Upper lobe of left lung (tissue), 6 donors: ENCODE measurements at places on chromosomes 1 and 21. TPM values are rescaled to one million over a fixed set of nuclear protein-coding genes. Genes with fewer than 3 reads are reported as not detected.
A peak's percentile ranks its signal among the peaks of the same experiment; 100 is the strongest.

IFI44 gene
- 51.3 TPM for total RNA-seq

ZNF683 gene
- total RNA-seq = 1.3 TPM

MTOR gene
- 27.5 TPM for total RNA-seq

NPR1 gene
- 87.9 TPM for total RNA-seq

DNA sequence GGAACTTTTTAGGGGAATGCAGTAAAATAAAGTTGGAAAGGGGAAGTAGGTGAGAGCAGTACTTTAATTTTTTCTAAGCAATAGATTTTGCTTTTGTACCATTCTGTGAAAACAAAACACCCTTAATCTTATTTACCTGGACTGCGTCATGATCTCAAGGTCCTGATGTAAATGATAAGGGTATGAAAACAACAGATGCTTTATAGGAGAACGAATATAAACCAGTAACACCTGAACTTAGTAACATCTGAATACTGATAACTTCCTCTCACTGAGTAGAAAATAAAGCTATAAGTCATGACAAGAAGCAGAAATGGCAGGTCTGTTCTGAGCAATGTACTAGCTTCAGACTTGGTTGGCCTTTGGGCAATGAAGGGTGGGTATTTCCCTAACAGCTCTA lies 77.7 kb downstream of the GDAP2 start:
- no peaks in the 10 kb centered on the region for H3K4me1 ChIP-seq
- H3K27me3 ChIP-seq = no peaks in the 10 kb centered on the region
- no peaks in the 10 kb centered on the region for H3K36me3 ChIP-seq
- H3K4me3 ChIP-seq = no peak overlapping the region

FAM3B gene
- total RNA-seq = 5.2 TPM

MECR gene
- total RNA-seq = 18.0 TPM

RGS18 gene
- total RNA-seq = 7.1 TPM

MROH7 gene
- 10.1 TPM for total RNA-seq

GRCh38 chr1:44354268-44354839 lies 703 bp downstream of the ERI3 start:
- no peak for DNase-seq
- peaks cover 18% of the 10 kb centered on the region for H3K4me1 ChIP-seq
- H3K27ac ChIP-seq = no peak overlapping the region
- H3K4me3 ChIP-seq = peak overlapping the region; percentile 85

BMP8A gene
- total RNA-seq = not detected

- no peak overlapping the region for H3K27ac ChIP-seq
- H3K4me3 ChIP-seq = no peak overlapping the region
- H3K36me3 ChIP-seq = no peaks in the 10 kb centered on the region
- no peaks in the 10 kb centered on the region for H3K4me1 ChIP-seq
Measured at GRCh38 chr1:109151146-109151990, 37.5 kb downstream of the ELAPOR1 start.

PGLYRP4 gene
- total RNA-seq = not detected

KLHDC7A gene
- total RNA-seq = 5.6 TPM

GRCh38 chr1:206636671-206637070 lies 1.3 kb downstream of the DYRK3 start:
- H3K27me3 ChIP-seq = no peaks in the 10 kb centered on the region
- H3K27ac ChIP-seq = no peak overlapping the region
- H3K36me3 ChIP-seq = no peaks in the 10 kb centered on the region
- no peak for DNase-seq

- no peak for DNase-seq
- no peaks in the 10 kb centered on the region for H3K36me3 ChIP-seq
- peaks cover 8% of the 10 kb centered on the region for H3K4me1 ChIP-seq
- no peak overlapping the region for H3K4me3 ChIP-seq
- H3K27ac ChIP-seq = peak overlapping the region; percentile 13
Measured at GRCh38 chr1:100627054-100627716, 89.2 kb downstream of the GPR88 start.

DNA sequence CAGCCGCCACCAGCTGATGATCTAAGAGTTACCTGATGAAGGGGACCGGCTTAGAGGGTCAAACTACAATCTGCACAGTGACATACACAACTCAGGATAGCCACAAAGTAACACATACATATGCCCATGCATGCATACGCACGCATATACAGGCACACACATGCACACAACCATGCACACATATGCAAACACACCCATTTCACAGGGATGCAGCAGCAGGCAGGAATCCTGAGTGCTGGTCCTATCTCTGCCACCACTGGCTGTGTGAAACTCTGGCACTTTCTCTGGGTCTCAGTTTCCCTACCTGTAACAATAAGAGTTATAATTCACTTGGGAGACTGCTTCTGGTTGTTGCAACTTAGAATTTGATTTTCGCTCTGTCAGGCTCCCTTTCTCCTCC lies 520.2 kb downstream of the PTPRU start:
- H3K27me3 ChIP-seq = no peaks in the 10 kb centered on the region
- no peak overlapping the region for H3K27ac ChIP-seq
- H3K36me3 ChIP-seq = no peaks in the 10 kb centered on the region
- H3K4me3 ChIP-seq = no peak overlapping the region

- no peak overlapping the region for H3K4me3 ChIP-seq
- H3K27ac ChIP-seq = no peak overlapping the region
- DNase-seq = no peak
- no peaks in the 10 kb centered on the region for H3K36me3 ChIP-seq
- no peaks in the 10 kb centered on the region for H3K4me1 ChIP-seq
- H3K27me3 ChIP-seq = no peaks in the 10 kb centered on the region
Measured at GRCh38 chr1:210467440-210468043, 138.8 kb downstream of the HHAT start.

DNA sequence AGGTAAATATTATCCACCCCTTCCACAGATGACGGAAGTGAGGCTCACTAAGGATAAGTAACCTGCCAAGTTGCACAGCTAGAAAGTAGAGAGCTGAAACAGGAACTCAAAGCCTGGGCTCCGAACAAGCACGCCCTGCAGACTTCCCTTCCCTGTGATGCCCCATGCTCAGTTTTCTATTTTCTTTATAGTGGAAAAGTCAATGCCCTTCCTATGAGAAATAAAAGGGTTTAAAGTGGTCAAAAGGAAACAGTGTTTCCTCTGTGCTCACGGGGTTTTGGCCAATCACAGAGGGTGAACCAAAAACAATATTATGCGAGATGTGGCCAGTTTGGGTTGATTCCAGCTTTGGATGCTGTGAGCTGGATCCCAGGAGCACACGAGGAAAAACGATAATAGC lies 44.5 kb downstream of the DDR2 start:
- no peak for DNase-seq
- no peak overlapping the region for H3K4me3 ChIP-seq
- H3K27me3 ChIP-seq = no peaks in the 10 kb centered on the region
- no peaks in the 10 kb centered on the region for H3K36me3 ChIP-seq

C1orf115 gene
- total RNA-seq = 30.8 TPM

GRCh38 chr1:225467193-225468020 lies 39.6 kb upstream of the LBR start:
- no peaks in the 10 kb centered on the region for H3K27me3 ChIP-seq
- no peaks in the 10 kb centered on the region for H3K36me3 ChIP-seq
- peak overlapping the region; percentile 43 for H3K4me3 ChIP-seq
- peak; percentile 86 for DNase-seq

INPP5B gene
- 51.4 TPM for total RNA-seq

PHLDA3 gene
- 45.1 TPM for total RNA-seq

DNA sequence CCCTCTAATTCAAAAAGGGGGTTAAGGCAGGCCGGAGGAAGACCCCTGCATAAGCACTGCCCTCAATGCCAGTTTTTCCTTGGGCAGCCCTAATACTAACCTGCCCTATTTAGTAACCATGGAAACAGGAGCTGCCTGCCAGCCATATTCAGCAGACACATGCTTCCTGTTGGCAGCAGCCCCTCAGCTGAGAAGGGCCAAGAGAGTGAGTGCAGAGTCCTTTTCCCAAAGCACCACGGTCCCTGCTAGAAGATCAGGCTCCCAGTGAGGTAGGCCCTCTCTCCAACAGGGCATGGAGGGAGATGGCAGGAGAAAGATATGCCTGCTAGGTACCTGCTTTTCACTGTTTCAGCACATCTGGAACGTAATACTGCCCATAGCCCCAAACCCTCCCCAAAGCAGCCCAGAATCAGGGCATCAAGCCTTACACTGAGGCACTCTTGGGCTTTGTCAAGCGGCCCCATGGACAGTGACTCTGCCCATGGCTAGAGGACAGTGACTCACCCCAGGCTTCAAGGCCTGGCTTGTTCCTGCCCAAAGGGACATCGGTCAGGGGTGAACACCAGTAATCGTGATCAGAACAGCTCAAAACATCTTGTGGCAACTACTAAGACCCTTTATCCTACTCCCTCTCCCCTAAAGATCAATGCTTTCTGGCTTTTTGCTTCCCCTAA lies 64.5 kb downstream of the BCAR3 start:
- H3K4me1 ChIP-seq = peaks cover 41% of the 10 kb centered on the region
- H3K27me3 ChIP-seq = no peaks in the 10 kb centered on the region
- no peaks in the 10 kb centered on the region for H3K36me3 ChIP-seq

DNA sequence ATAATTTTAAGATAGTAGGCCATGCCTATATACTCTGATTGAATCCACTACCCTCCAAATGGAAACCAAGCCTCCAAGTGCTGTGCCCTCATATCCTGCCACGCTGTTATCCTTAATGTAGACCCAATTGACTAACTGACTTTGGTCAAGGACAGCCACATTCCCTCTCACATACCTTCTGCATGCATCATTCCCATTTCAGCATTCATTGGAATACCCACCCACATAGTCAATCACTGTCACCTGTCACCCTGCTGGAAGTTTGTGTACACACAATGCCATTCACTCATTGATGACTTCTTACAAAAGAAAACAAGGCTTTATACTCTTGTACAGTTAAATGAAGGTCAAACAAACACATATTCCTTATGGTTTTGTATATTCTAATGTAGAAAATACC lies 221.1 kb upstream of the PBX1 start:
- H3K27me3 ChIP-seq = no peaks in the 10 kb centered on the region
- H3K4me1 ChIP-seq = no peaks in the 10 kb centered on the region
- H3K36me3 ChIP-seq = no peaks in the 10 kb centered on the region
- no peak overlapping the region for H3K4me3 ChIP-seq

GRCh38 chr21:36917471-36918158 lies 48.9 kb downstream of the HLCS start:
- no peak overlapping the region for H3K4me3 ChIP-seq
- no peaks in the 10 kb centered on the region for H3K36me3 ChIP-seq
- peaks cover 9% of the 10 kb centered on the region for H3K4me1 ChIP-seq
- no peak for DNase-seq

COX20 gene
- 9.4 TPM for total RNA-seq

- H3K27me3 ChIP-seq = no peaks in the 10 kb centered on the region
- H3K4me3 ChIP-seq = no peak overlapping the region
- no peak overlapping the region for H3K27ac ChIP-seq
- no peak for DNase-seq
Measured at GRCh38 chr1:5936621-5937372, 55.4 kb downstream of the NPHP4 start.

LCE1F gene
- total RNA-seq = not detected

SEC16B gene
- total RNA-seq = 1.3 TPM

UTS2 gene
- not detected for total RNA-seq

DNA sequence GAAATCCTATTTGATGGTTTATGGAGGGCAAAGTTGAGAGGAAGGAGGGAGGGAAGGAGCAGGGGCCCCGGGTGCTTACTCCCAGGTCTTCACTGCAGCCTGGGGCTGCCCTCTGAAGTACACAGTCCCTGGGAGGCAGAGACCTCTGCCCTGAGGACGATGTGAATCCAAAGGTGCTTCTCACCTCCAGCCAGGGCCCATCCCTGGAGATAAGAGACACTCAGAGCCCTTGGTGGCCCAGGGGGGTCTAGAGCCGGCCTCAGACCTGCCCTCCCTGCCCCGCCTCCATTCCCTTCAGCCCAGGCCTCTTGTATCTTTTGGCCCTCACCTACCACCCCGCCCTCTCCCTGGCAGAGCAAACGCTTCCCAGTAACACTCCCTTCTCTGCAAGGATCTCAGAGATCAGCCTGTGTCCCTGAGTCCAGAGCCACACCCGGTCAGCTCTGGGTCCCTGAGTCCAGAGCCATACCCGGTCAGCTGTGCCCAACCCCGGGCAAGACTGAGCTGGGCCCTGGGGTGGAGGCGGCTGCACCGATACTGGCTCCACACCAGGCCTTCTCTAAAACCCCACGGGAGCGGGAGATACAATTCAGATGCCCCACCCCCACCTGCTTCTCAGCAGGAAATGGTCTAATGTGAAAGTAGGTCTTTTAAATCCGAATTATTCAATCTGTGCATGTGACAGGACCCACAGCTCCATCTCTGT lies 3.6 kb upstream of the GNB1 start:
- peak; percentile 61 for DNase-seq
- H3K36me3 ChIP-seq = no peaks in the 10 kb centered on the region
- peaks cover 22% of the 10 kb centered on the region for H3K4me1 ChIP-seq
- H3K27me3 ChIP-seq = no peaks in the 10 kb centered on the region
- H3K27ac ChIP-seq = no peak overlapping the region
- H3K4me3 ChIP-seq = no peak overlapping the region

GRCh38 chr1:198165927-198166647 lies 9.3 kb downstream of the NEK7 start:
- no peaks in the 10 kb centered on the region for H3K27me3 ChIP-seq

DNA sequence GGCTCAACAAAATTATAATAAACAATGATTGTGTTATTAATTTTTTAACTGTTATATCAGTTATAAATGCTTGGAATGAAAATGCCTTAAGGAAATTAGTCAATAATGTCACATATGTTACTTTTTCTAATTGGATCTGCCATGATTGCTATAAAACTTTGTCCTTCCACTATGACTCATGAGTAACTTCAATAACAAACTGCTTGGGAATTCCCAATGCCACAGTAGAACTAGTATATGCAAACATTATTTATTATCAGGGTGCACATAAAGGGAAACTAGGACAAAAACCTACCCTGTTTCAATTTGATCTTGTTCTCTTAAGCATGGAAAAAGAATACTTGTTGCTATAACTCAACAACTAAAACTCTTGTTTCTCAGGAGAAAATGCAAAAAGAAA lies 59.1 kb upstream of the PDC start:
- no peak for DNase-seq
- H3K27me3 ChIP-seq = no peaks in the 10 kb centered on the region
- H3K4me3 ChIP-seq = no peak overlapping the region
- H3K36me3 ChIP-seq = no peaks in the 10 kb centered on the region
- H3K27ac ChIP-seq = no peak overlapping the region

- H3K27ac ChIP-seq = no peak overlapping the region
- DNase-seq = no peak
- H3K4me3 ChIP-seq = no peak overlapping the region
- H3K4me1 ChIP-seq = peaks cover 9% of the 10 kb centered on the region
- H3K36me3 ChIP-seq = no peaks in the 10 kb centered on the region
Measured at GRCh38 chr1:34406833-34407539, 230.3 kb downstream of the C1orf94 start.

- H3K27me3 ChIP-seq = no peaks in the 10 kb centered on the region
- H3K4me1 ChIP-seq = peaks cover 20% of the 10 kb centered on the region
- no peak for DNase-seq
- H3K27ac ChIP-seq = peak overlapping the region; percentile 98
- H3K36me3 ChIP-seq = no peaks in the 10 kb centered on the region
Measured at GRCh38 chr1:27491748-27492700, 2.1 kb upstream of the WASF2 start.

ZYG11A gene
- total RNA-seq = not detected

TRIM67 gene
- total RNA-seq = not detected

- no peak overlapping the region for H3K4me3 ChIP-seq
- no peak overlapping the region for H3K27ac ChIP-seq
- no peaks in the 10 kb centered on the region for H3K36me3 ChIP-seq
- H3K4me1 ChIP-seq = no peaks in the 10 kb centered on the region
- H3K27me3 ChIP-seq = no peaks in the 10 kb centered on the region
Measured at GRCh38 chr1:50308878-50309277, 114.4 kb downstream of the DMRTA2 start.

PPIAL4G gene
- total RNA-seq = not detected
